MV-4-11 (cell line): ENCODE measurements at places on chromosomes 4 and X.

- no peak for DNase-seq
Measured at GRCh38 chr4:107276052-107276451, 239.9 kb upstream of the DKK2 start.

DNA sequence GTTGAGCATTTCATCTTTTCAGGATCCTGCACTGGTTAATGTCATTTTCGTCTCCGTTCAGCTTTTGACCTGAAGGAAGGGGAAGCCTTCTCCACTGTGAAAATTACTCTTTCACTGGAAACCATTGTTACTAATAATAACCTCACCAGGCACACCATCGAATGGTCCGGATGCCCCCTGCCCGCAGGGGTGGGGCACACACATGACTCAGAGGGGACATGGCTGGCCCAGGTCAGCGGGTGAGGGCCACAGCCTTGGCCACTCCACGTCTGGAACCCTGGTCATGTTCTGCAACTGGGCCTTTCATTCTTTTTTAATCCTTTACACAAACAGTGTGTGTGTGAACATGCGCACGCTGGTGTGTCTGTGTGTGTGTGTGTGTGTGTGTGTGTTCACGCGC, 191.8 kb downstream of the BCOR start:
- no peak for DNase-seq

DNA sequence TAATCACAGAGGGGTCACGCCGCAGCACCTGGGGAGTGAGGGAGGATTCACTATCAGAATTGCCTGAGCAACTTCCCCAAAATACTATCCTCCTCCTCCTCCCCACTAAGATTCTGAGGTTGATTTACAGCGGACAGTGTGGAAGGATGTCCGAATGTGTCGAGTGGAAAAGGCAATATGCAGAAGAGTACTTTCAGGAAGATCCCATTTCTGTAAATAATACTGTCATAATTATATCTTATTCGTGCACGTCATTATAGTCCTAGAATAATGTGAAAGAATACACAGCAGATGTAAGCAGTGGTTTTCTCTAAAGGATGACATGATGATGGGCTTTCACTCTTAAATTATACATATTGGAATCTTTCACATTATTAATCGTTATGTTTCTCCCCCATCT, 149.8 kb upstream of the NOCT start:
- DNase-seq = no peak

DNA sequence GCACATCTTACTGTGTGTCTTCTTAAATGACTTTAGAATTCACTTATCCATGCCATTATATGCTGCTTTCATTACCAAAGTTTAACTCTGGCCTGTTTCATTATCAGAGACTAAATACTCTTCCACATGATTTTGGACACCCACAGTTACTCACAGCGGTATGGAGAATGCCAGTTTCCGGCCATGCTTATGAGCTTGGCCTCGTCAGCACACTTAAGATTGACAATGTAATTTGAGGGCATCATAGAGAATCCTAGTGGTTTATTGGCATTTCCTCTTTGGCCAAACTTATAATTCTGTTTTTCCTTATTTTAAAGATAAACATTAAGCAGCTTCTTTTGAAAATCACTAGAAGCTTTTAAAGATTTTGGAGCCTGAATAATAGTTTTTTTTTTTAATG, 104.5 kb downstream of the IRF2 start:
- DNase-seq = peak; percentile 32

DNA sequence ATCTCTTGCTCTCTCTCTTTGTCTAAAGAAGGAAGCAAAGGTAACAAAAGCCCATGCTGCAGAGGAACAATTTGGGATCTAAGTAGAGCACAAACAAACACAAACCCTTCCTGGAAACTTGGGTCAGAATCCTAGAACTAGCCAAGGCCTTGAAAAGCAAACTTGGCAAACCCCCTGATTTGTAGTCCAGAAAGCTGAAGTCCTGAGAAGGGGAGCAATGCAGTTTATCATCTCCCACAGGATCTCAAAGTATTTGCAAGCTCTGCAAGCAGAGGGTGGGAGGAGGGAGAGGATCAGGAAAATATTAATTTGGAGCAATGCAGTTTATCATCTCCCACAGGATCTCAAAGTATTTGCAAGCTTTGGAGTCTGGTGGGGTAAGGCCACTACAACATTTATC, 379.5 kb upstream of the FGF13 start:
- DNase-seq = no peak

- peak; percentile 61 for DNase-seq
Measured at GRCh38 chrX:119753639-119754257, 4.6 kb upstream of the SOWAHD start.

- DNase-seq = no peak
Measured at GRCh38 chr4:10017037-10017893, 4.0 kb downstream of the SLC2A9 start.

- DNase-seq = no peak
Measured at GRCh38 chr4:138736362-138736761, 279.2 kb upstream of the NOCT start.

DNA sequence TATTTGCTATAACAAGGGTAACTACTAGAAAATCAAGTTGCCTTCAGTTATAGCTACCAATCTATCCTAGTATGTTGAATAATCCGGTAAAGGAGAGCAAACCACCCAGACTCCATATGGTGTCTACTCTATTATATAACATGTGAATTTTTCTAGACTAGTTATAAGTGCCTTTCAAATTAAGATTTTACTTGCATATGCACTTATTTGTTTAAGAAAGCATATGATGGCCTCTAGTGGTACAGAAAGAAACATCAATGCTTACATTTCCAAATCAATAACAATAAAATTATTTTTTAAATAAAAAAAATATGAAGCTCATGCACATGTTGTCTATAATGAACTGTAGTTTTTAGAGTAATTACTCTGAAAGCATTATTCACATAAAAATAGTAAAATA, 1516.4 kb upstream of the PABPC4L start:
- no peak for DNase-seq

DNA sequence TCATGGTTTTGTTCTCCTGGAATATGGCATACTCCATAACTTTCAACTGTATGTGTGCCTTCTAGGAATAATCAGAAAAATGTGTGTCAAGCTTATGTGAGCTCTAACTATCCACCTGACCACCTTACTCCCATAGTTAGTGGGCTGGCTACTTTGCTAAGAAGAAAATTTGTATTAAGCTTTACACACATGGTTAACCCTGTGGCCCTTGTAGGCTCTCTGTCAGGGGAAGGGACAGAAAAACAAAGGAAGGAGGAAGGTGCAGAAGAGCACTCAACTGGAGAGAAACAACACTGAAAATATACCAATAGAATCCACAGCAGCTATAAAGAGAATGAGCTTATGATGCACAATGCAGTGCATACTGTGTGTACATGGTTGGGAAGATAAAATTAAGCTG, 84.6 kb downstream of the PPP3CA start:
- no peak for DNase-seq
